ENCODE measurements at places on chromosomes 5 and 9.
A peak's percentile ranks its signal among the peaks of the same experiment; 100 is the strongest.

GRCh38 chr9:77604316-77604715 is 43.8 kb downstream of the GNA14 start:
- no peak for DNase-seq

DNA sequence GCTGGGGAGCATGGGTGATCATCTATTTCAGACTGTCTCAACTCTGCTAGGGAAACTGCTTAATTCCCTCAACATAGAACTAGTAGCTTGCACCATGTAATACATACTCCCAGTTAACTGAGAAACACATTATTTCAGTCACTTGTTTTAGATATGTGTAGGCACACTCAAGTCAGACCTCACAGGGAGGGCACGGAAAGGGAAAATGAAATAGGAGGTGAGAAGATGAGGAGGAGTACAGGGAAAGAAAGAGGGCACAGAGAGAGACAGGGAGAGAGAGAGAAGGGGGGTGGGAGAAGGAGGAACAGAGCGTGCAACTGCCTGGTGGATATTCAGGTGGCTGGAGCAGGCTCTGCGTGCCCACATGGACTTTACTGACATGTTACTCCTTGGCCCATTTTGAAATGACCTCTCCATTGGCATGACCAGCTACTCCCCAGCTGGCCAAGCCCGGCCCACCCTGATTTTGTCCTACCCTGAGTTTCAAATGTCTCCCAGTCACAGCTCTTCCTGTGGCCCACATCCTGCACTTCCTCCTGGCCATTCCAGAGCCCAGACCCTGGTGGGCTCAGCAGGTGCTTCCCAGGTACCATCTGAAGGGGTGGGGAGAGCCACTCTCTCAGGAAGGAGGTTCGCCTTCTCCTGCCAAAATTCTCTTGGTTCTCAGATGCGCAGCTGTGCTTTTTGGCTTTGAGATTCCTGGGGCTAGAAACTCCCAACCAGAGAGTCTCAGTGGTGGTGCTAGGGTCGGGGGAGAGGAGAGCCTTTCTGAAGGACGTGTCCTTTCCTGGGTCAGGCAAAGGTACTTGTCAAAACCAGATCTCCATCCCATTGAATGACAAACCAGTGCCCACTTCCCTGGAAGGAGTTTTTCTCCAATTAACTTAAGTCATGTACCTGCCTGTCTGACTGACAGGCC is 229.4 kb downstream of the FSTL4 start:
- DNase-seq, result no peak

DNA sequence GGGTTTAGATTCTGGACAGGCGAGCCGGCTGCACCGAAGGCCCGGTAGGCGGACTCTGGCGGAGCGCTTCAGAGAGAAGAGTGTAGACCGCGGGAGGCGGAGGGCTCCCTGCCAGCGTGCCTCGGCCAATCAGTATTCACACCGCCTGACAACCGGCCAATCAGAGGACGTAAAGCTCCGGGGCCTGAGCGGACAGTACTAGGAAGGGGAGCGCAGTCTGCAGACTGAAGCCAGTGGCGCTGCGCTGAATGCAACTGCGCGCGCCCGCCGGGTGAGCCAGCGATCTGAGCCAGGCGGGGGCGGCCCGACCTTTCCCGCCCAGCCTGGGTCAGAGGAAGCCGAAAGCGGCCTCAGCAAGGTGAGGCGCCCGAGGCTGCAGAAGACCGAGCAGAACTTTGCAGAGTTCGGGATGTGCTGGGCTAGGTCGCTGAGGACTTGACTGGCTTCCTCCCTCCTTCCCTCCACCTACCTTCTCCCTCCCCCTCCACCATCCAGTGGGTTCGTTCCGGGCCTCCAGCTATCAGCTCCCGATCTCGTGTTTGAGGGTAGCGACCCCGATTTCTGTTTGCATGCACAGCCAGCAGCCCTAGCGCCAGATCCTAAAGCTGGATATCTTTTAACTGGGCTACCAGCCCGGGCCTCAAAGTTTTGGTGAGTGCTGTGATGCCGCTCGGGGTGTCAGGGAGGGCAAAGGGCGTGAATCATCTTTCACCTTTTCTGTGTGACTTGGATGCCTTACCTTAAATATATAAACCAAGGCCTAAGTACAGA is at the start of gene DMRT2:
DMRT2 (plus strand) TSS at position 233 of the 771 bp plus-strand sequence. CDS start 1,257 bp downstream, outside the sequence.
- peak; percentile 99 for DNase-seq

DNA sequence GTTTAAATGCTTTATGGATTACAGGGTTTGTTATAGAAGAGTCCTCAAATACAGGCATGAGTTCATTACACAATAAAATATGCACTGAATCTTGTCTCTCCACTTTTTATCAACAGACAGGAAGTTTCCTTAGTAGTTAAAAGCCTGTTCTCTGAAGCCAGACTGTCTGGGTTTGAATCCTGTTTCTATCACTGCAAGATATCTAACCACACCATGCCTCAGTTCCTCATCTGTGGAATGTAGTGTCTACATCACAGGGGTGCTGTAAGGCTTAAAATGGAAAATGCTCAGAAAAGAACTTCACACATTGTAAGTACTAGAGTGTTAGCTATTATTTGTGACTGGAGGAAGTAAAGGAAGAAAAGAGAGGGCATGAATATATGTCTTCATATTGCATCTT is 9.3 kb downstream of the LIX1 start:
- DNase-seq, result no peak

DNA sequence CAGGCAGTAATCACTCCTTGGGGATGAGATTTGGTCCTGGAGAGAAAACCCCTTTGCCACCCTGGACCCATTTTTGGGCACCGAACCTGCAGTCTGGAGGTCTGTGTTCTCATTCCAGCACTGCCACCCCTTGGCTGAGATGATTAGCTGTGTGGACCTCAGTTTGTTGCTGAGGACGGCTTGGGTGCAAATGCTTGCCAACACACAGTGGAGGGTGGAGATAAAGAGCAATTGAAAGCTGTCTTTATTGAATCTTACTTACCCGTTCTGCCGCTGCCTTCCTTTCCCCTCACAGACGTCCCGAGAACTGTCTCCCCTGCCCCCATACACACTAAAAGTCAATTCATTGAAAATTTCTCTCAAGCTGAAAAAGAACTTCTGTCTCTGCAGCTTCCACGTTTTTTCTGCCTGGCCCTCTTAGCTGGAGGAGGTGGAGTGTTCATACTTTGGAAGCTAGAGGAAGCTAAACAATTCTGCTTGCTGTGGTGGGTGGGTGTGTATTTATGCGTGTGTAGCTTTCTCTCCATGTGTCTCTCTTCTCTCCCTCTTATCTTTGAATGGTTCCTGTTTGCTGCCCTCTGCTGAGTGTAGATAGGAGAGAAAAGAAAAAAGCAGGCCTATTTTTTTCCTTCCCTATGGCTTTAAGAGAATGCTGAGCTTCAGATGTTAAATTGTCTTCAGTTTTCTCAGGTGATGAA is 6.6 kb downstream of the GALNT10 start:
- DNase-seq, result no peak

DNA sequence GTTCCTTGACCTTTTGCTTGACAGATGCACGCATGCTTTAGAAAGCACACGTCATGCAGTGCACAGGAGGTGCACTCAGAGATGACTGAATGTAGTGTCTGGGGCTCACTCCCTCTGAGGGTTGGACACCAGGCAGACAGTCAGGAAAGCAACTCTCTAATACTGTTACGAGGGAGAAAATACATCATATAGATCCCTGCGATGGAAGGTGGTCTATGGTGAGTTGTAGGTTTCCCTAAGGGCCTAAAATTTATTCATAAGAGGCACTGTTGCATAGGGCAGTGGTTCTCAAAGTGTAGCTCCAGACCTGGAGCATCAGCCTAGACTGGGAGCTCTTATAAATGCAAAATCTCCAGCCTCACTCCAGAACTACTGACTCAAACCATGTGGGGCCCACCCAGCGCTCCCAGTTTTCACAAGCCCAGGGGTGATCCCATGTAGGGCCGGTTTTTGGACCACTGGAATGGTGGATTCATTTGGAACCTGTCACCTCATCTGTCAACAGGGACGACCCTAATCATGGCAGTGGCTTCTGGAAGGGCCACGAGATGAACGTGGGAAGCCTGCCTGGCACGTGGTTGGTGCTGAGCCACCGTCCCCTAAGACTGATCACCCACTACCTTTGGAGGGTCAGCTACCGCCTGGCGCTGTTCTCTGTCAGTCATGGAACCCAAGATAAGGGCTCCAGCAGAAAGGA is 16.8 kb upstream of the PHF19 start:
- no peak for DNase-seq

DNA sequence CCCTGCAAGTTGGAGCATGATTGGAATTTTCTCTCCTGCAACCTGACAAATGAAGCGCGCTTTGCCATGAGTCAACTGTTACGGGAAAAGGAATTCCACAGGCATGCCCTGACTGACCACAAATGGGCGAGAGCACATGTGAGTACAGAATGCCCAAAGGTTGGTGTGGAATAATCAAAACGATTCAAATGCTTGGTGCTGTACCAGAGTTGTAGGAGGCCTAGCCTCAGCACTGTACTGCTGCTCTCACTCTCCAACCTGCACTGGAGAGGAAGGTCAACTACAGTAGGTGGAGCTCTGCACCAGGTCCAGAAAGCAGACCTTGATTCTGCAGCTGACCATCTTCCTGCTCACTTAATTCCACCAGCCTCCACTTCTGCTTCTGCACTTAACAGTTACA is 406.9 kb upstream of the ACTBL2 start:
- DNase-seq, result no peak

DNA sequence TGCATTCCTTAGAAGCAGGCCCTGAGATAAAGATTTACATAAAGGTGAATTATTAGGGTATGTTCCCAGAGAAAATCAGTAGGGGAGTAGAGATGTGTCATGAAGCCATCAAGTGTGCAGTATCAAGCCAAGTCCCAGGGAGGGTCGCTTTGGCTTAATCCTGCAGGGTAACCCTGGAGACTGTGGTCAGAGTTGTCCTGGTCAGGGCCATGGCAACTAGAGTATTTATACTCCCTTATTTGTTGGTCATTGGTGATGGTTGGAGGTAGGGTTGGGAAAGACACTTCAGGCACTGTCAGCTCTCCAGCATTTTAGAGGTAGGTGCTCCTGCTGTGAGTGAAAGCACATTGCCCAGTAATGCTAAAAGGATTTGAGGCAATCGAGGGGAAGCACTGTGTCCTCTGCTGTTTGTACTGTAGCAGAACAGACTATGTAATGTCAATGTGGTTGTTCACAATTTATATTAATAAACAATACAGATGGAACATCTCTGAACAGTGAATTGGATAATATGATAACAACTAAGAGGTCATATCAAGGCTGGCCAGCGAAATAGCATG is 108.9 kb downstream of the GDNF start:
- no peak for DNase-seq

GRCh38 chr5:56569566-56569965 is 245.8 kb upstream of the MAP3K1 start:
- no peak for DNase-seq
